Hematopoietic multipotent progenitor cell treated with erythropoietin and hydrocortisone succinate and interleukin-3 and kit ligand, for 6 days (in vitro differentiated cells): ENCODE measurements at places on chromosomes 1 and 21.

DNA sequence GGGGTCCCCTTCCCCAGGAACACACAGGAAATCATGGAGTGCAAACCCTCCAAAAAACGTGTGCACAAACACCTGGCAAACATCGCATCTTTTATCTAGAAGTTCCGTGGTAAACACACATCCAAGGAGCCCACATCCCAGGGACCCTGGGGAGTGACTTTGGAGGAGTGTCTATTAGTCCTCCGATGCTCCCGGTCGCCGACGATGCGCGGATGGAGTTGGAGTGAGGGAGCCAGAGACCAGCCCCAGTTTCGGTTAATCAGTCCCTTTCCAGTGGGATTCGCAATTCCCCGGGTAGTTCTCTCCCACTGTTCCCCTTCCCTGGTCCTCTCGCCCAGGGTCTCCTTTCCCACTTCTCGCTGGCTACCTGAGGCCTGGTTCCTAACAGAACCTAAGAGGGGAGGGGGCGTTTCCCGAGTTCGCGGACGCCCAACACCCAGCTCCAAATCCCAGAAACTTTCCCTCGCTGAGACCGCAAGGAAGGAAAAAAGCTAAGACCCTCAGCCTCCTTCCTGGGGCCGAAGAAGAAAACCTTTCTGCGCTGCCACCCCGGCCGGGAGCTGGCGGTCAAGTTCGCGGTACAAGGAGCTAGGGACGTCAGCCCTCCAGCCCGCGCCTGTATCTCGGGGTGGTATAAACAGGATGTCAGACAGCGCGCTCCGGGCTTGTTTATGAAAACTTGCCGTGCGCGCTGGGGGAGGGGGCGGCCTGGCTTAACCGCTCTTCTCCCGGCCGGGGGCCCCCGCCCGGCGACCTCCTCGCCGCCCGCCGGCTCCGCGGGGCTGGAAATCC is 787 bp downstream of the JAK1 start:
- peak; percentile 71 for DNase-seq

DNA sequence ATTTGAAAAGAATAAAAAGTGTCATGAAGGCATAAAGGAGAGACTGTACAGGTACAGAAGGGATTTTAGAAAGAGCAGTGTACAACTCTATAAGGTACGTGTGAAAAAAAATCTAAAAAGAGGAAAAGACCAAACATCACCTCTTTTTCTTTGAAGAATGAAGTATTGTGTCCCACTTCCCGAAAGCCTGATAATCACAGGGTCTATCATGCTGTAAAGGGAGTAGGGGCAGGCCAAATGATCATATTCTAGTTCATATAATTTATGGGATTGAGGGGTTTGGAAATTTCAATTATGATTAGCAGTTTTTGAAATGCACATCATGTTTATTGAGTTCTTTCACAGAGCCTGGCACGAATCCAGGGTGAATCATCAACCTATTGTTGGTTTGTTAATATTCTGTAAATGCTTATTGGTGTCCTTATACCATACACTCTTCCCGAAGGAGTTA is 910 bp upstream of the RERE start:
- DNase-seq, result peak; percentile 78

DNA sequence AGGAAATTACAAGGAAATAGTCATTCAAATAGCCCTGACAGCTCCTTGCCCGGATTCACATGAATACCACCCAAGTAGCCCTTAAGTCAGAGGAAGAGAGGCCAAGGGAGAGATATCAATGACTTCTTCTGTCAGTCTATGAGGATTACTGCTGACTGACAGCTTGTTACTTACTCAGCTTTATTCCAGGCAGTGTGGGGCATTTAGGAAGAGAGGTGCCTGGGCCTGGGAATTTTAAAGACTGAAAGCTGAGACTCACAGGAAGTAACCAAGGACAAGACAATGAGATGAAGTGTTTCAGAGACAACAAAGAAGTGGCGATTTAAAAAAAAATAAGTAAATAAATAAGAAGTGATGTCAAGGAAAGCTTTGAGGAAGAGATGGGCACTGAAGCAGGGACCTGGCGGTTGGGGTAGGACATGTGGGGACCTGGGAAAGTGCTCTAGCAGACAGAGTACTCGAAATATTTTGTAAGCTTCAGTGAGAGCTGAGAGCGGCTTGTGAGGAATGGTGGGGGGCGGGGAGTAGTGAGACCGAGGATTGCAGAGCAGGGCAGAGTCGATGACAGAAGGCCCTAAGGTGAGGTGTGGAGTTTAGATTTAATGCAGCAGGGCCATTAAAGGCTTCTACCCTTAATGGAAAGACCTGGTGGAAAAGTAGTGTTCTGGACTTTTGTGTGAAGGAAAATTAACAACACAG is 58.9 kb downstream of the ST3GAL3 start:
- no peak for DNase-seq

- DNase-seq, result no peak
These were observed 544.8 kb downstream of the NUF2 start for GRCh38 chr1:163866564-163866963.

DNA sequence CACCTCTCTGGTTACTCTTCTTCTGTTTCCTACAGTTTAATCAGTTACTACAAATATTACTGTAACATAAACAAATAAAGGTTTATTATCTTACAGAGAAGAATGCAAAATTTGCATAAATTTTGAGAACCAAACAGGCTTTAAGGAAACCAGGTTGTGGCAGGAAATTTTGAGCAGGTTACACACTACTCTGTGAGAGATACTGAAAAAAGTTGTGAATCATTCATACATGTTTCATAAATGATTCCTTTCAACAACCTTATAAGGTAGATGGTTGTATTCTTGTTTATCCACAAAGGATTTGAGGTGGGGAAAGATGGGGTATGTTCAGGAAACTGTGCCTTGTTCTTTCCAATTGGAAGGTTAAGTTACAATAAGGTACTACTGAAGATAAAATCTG is 58.6 kb downstream of the MAST2 start:
- DNase-seq, result no peak

DNA sequence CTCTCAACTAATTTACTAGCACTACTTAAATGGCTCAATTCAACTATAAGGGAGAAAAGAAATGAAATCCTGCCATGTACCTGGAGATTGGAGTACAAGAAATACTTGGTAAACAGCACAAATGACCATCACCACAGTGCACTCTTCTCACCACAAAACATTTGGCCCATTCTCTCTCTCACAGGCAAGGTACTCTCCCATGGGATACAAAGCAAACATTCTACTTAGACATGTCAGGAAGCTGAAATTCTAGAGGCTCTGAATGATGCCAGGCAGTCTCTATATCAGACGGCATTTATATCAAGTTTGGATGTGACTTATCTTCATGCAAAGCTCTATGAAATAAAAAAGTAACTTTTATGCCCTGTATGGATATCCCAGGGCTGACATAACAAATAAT is 72.5 kb downstream of the DPT start:
- no peak for DNase-seq

- no peak for DNase-seq
These were observed 372.5 kb downstream of the SEC16B start for GRCh38 chr1:177597393-177597792.

DNA sequence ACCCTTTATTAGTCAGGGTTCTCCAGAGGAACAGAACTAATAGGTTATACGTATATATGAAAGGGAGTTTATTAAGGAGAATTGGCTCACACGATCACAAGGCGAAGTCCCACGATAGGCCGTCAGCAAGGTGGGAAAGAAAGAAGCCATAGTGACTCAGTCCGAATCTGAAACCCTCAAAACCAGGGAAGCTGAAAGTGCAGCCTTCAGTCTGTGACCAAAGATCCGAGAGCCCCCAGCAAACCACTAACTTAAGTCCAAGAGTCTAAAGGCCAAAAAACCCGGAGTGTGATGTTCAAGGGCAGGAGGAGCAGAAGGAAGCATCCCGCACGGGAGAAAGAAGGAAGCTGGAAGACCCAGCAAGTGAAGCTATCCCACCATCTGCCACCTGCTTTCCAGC is 9.9 kb downstream of the IFNLR1 start:
- DNase-seq, result no peak

- DNase-seq, result peak; percentile 92
These were observed 31.8 kb downstream of the DNTTIP2 start for GRCh38 chr1:93846992-93847810.

DNA sequence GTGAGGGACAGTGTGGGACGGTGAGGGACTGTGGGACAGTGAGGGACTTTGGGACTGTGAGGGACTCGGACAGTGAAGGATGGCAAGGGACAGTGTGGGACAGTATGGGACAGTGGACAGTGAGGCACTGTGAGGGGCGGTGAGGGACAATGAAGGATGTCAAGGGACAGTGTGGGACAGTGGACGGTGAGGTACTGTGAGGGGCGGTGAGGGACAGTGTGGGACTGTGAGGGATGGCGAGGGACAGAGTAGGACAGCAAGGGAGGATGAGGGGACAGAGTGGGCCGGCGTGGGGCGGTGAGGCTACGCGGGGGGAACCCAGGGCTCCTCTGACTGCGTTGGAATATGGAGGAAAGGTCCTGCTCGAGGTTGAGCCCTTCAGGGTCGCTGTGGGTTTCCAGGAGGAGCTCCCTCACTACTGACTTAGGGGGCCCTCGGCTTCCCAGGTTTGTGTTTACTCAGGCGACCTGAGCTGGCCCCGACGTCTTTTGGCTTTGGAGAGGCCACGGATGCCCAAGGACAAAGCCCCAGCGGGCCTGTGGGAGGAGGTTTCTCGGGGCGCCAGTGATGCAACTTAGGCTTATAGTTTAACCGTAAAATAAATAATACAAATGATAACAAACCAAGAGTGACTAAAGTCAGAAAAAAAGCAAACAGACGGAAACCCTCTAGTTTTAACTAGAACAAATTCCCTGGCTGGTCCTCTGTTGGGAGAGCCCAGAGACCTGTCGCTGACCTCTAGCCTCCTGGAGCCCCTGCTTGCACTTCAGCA is 1.1 kb upstream of the ERRFI1 start:
- no peak for DNase-seq

DNA sequence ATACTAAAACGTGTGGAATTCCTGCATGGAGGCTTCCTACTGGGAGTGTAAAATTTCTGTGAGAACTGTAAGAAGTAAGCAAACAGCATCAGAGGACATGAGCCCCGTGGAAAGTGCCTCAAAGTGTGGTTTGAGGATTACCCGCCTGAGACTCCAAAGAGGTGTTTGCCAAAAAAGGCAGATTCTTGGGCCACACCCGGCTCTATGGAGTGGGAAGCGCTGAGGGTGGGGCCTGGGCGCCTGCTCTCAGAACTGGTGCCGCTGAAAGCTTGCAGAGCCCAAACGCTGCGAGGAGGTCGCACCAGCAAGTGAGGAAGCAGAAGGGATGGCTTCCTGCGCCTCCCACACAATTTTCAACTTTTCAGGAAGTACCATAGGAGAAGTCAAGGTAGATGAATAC is 43.0 kb upstream of the PSEN2 start:
- peak; percentile 69 for DNase-seq
